ENCODE measurements at places on chromosomes 1 and 21.

DNA sequence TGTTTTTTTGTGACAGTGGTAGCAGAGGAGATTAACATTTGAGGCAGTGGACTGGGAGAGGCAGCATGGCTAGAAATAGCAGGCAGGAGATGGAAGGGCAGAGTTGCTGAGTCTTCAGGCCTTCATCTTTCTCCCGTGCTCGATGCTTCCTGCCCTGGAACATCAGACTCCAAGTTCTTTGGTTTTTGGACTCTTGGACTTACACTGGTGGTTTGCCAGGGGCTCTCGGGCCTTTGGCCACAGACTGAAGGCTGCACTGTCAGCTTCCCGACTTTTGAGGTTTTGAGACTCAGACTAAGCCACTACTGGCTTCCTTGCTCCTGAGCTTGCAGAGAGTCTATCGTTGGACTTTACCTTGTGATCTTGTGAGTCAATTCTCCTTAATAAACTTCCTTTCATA, 24.2 kb upstream of the LEFTY2 start:
- DNase-seq, result no peak

- no peak for DNase-seq
These were observed 134.2 kb upstream of the IPO9 start for GRCh38 chr1:201694608-201695335.

DNA sequence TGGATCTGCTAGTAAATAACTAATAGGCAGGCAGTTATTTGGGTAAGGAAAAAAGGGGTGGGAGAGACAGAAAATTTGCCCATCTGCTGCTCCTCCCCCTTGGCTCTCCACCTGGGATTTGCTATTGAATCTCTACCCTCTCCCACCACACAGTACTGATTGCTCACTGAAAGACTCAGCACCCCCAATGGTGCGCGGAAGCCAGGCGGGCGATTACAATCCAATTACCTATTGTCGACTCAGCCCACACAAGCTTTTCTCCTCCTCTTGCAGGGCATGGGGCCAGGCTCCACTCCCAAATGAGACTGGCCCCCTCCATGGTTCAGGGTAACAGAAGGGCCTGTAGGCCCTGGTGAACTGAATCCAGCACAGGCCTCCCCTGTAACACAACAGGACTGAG, 2.7 kb upstream of the HMGN2 start:
- DNase-seq, result no peak

GRCh38 chr1:207191776-207192175, 87.7 kb downstream of the C4BPA start:
- DNase-seq, result no peak

- no peak for DNase-seq
These were observed 94.5 kb downstream of the GLIS1 start for GRCh38 chr1:53644496-53644895.

Measured in effector memory CD4-positive, alpha-beta T cell (primary cell).